ENCODE measurements at places on chromosomes 12 and 14.

DNA sequence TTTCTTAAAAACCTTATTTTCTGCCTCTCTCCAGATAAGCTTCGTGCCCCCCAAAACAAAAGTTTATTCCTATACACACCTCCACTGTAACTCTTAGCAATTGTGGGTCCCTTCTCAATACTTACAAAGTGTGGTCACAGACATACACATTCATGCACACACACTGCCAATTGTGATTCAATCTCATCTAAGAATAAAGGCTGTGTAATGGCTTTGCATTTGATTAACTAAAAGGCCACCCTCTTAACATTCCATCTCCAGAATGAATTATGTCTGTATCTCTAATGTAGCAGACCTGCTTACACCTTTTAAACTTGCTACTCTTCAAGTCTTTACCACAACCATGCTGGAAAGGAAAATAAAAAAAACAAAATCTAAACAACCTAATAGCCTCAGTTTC is 49.5 kb downstream of the MYF5 start:
- DNase-seq = no peak

- DNase-seq = peak; percentile 27
Measured at GRCh38 chr12:1920971-1921370, 2.5 kb upstream of the CACNA2D4 start.

GRCh38 chr12:3036901-3037600 is 40.1 kb upstream of the TSPAN9 start:
- no peak for DNase-seq

DNA sequence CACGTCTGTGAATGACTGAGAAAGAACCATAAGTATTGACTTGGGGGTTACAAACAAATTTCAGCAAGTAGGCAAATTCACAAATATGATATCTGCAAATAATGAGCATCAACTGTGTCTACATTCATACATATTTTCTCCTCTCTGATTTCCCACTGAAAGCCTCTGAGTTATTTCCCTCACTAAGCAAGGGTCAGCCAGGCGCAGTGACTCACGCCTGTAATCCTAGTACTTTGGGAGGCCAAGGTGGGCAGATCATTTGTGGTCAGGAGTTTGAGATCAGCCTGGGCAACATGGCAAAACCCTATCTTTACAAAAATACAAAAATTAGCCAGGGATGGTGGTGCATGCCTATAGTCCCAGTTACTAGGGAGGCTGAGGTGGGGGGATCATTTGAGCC is 80.8 kb downstream of the SLC25A21 start:
- no peak for DNase-seq

- DNase-seq = no peak
Measured at GRCh38 chr12:113860059-113860820, 105.9 kb downstream of the RBM19 start.

- DNase-seq = no peak
Measured at GRCh38 chr12:59833408-59833807, 237.6 kb downstream of the SLC16A7 start.

- no peak for DNase-seq
Measured at GRCh38 chr14:103537175-103537990, 8.4 kb downstream of the TRMT61A start.

DNA sequence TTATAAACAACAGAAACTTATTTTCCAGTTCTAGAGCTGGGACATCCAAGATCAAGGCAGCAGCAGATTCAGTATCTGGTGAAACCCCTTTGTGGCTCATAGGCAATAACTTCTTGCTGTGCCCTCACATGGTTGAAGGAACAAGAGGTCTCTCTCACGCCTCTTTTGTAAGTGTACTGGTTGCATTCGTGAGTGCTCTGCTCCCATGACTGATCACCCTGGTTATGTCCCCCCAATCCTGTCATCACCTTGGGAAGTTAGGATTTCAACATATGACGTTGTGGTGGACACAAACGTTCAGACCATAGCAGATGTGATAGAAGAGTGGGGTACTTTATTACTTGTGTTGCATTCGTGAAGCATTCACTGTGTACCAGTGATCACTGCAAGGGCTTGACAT is 184.0 kb downstream of the SRGAP1 start:
- DNase-seq = no peak

- peak; percentile 93 for DNase-seq
Measured at GRCh38 chr12:104671409-104672095, 214.8 kb downstream of the CHST11 start.

- DNase-seq = no peak
Measured at GRCh38 chr12:83010169-83010804, 323.6 kb downstream of the TMTC2 start.

GRCh38 chr14:87409393-87409792 is 583.6 kb downstream of the GALC start:
- no peak for DNase-seq

DNA sequence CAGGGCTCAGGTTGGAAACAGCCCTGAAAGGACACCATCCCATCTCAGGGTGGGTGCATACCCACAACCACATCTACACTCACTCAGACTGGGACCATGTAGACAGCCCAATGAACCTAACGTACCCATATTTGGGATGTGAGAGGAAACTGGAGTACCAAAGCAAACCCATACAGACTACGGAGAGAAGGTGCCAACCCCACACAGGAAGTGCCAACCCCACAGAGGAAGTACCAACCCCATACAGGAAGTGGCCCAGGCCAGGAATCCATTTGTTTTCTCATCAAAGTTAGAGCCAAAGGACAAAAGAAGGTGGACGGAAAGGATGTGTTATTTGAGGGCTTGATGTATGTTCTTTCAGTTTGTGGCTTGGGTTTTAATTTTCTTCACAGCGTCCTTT is 19.5 kb upstream of the SPIC start:
- DNase-seq = no peak

DNA sequence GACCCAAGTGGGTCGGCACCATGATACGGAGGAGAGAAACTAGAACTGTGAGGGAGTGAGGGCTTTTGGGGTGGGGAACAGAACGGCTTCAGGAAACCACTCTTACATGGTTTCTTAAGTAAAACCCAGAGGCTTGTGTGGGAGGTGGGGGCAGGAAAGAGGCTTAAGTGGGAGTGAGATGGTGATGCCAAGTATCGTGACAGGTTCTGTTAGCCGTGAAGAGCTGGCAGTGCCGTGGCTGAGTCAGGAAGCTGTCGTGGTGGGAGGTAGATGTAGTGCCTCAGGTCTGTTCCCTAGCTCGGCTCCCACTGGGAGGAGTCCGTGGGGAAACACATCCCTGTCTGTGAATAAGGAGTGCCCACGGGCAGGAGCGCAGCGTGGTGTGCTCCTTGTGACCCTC is 185.8 kb upstream of the FKBP4 start:
- no peak for DNase-seq

GRCh38 chr14:22177870-22178269 is 411.2 kb downstream of the DAD1 start:
- no peak for DNase-seq

DNA sequence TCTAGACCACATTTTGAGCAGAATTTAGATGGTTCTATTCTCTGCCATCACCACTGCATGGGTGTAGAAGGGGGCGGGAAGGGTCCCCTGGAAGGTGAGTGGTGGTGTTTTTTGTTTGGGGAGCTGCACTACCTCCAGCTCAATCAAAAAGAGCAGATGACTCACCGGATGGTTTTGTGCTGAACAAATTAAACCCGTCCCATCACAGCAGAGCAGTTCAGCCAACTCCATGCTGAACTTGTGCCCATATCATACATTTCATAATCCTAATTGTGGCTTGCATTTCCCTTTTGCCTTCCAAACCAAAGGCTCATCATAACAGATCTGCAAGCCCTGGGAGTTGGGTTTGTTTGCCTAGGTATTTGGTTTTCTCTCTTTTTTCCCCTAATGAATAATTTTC is 53.0 kb upstream of the RPH3A start:
- no peak for DNase-seq

- DNase-seq = no peak
Measured at GRCh38 chr14:99043756-99044155, 228.2 kb downstream of the BCL11B start.

DNA sequence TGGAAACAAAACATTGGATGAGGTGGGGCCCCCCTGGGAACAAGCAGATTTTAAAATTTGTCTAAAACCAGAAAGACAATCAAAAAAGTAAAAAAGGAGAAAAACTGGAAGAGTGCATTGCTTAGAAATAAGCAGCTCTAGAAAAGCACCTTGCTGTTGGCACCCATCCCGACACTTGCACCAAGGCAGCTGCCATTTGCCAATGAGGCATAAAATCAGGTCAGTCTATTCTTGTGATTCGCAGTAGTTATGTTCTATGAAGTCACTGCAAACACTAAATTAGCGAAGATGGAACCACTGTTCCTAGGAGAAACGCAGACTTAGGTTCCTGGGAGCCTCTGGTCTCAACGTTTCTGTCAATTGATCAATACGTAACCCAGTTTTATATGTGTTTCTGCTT is 16.2 kb downstream of the VPS33A start:
- DNase-seq = no peak

GRCh38 chr12:126627596-126627995 is 1562.4 kb downstream of the AACS start:
- no peak for DNase-seq

DNA sequence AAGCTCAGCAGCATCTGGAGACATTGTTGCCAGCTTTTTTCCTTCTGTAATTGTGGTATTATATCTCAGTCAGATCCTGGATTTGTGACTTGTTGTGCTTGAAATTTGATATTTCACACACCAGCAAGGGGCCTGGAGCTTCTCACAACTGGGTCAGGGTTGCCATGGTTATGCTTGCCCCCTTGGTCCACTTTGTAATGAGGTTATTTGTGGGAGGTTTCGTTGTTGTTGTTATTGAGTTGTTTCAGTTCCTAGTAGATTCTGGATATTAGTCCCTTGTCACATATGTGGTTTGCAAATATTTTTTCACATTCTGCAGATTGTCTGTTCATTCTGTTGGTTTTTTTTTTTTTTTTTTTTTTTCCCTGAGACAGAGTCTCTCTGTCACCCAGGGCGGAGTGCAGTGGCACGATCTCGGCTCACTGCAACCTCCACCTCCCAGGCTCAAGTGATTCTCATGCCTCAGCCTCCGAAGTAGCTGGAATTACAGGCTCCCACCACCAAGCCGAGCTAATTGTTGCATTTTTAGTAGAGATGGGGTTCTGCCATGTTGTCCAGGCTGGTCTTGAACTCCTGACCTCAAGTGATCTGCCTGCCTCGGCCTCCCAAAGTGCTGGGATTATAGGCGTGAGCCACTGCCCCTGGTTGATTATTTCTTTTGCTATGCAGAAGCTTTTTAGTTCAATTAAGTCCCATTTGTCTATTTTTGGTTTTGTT is 80.6 kb upstream of the ETV6 start:
- no peak for DNase-seq

- DNase-seq = no peak
Measured at GRCh38 chr14:81211844-81212243, 8.9 kb downstream of the GTF2A1 start.

- DNase-seq = no peak
Measured at GRCh38 chr14:72679536-72680151, 214.3 kb downstream of the DPF3 start.

DNA sequence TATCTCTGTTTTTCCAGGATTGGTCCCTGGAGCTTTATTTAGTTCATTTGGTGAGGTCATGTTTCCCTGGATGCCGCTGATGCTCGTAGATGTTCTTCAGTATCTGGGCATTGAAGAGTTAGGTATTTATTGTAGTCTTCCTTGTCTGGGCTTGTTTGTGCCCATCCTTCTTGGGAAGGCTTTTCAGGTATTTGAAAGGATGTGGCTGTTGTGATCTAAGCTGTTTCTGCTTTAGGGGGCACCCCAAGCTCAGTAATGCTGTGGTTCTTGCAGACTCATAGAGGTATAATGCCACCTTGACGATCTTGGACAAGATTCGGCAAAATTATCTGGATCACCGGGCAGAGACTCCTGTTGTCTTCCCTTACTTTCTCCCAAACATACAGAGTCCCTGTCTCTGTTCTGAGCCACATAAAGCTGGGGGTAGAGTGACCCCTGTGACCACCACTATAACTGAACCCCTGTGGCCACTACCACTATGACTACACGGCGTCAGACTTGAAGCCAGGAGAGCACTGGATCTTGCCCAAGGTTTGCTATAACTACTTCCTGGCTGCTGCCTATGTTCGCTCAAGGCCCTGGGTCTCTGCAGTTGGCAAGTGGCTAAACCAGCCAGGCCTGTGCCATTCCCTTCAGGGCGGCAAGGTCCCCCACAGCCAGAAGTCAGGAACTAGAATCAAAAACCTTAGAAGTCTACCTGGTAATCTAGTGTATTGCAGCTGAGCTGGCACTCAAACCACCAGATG is 40.9 kb downstream of the FGD4 start:
- no peak for DNase-seq

GRCh38 chr12:119259484-119259883 is 75.0 kb upstream of the CCDC60 start:
- DNase-seq = no peak

- DNase-seq = no peak
Measured at GRCh38 chr14:91458612-91459011, 41.0 kb upstream of the CCDC88C start.

DNA sequence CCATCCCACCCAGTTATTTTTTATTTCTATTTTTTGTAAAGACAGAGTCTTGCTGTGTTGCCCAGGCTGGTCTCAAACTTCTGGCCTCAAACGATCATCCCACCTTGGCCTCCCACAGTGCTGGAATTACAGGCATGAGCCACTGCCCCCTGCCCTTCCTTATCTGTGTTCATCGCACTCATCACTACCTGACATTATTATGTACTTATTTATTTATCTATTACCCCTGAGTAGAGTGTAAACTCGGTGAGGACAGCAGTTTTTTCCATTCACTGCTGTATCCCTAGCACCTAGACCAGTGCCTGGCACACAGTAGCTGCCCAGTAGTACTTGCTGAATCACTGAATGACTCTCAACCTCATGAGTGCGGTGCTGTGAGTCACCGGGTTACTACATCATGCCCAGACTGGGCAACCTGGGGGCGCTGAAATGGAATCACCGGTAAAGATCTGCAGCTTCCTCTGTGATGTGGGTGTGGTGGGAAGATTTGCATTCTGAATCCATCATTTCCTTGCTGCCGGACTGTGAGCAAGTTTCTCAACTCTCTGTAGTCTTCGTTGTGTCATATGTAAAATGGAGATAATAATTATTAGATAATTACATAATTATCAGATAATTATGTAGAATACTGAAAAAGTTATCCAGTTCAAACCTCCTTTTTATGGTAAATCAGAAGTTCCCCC is 81.9 kb upstream of the USP44 start:
- DNase-seq = no peak

DNA sequence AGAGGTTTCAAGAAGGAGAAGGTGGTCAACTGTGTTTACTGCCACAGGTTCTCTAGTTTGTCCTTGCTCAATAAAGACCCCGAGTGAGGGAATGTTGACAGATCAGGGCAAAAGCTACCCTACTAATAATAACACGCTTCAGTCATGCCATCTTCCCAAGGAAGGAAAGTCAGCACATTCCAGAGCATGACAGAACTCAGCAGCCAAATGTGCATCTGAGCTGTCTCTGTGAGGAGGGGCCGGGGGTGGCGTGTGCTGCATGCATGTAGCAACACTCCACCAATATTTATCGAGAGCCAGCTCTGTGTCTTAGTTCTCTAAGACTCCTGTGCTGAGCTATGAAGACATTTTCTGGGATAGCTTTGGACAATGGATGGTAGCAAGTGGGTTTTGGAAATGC is 260.4 kb downstream of the DPF3 start:
- no peak for DNase-seq

- DNase-seq = no peak
Measured at GRCh38 chr12:9389796-9390195, 181.6 kb upstream of the PZP start.

GRCh38 chr14:68679746-68680467 is 113.0 kb downstream of the ZFP36L1 start:
- no peak for DNase-seq

GRCh38 chr12:54870617-54871016 is 16.3 kb downstream of the MUCL1 start:
- no peak for DNase-seq
